Activated CD8-positive, alpha-beta memory T cell treated with anti-CD3 and anti-CD28 coated beads, Interleukin-2, amount 10 ng/mL, durations not matched to agents 7 days and 5 days (primary cell): ENCODE measurements at places on chromosomes 7 and 10.
A peak's percentile ranks its signal among the peaks of the same experiment; 100 is the strongest.

DNA sequence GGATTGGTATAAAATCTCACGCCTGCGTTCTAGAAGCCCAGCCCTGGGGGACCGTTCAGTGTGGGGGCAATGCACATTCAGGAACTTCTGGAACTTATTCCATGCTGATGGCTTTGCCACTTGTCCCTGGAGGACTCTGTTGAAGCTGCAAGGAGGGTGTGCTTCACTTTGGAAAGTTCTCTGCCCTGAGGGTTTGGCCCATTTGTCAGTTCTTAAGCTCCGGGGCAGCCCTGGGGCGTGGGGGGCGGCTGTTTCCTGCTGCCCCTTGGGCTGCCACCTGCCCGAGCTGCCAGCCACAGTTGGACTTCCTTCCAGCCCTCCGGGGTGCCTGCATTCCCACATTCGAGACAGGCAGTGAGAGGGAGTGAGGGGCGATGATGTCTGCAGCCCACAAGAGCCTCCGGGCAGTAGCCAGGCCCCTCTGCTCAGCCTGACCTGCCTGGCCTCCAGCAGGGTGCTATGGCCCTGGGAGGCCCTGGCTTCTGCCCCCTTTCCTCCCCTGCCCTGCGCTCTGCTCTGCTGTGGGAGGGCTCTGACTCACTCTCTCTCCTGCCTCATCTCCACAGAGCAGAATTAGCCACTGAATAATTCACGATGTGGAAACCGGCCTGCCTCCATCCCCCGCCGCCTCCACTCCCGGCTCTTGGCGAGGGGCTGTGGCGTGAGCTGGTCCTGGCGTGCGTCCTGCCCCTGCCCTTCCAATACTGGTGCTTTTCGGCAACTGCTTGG, 1.9 kb downstream of the TTYH3 start:
- DNase-seq: peak; percentile 51

DNA sequence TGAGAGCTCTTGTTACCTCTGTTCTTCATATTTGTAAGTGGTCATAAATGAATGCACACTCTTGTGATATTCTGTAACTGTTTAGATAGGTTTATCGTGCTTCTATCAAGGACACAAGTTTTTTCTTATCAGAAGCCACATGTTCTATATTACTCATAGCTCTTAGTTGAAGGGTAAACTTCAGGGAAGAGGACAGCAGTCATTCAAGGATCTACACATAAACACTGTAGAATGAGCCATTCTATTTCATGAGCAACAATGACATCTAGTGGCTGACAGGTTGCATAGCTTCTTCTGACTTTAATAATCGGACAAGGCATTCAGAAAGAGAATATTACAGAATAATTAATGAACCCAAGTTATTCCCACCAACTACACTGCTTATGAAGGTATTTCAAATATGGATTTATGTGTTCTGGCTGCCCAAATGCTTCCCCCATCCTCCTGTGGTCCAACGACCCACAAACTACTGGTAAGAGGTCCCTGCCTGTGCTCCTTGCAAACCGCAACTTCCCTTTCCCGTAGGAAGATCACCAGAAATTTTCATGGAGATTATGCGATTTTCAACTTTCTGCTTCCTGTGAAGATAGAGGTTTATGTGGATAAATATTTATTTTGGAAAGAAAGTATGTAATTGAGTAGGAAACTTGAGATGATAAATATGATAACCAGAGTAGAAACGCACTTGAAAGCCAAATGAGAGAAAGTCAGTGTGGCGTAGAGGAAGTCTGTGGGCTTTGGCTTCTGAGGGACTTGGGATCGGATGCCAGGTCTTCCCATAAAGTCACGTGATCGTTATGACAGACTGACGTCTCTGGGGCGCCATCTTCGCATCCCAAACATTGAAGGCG, 16.8 kb upstream of the ABCB5 start:
- no peak for DNase-seq

- no peak for DNase-seq
Observed at GRCh38 chr10:87658858-87659555, 671 bp upstream of the PAPSS2 start.

GRCh38 chr7:47724335-47724982, 142.5 kb upstream of the TNS3 start:
- no peak for DNase-seq

GRCh38 chr10:101986624-101986971, 69.4 kb downstream of the ARMH3 start:
- no peak for DNase-seq

GRCh38 chr10:32995751-32996150, 37.7 kb upstream of the ITGB1 start:
- DNase-seq: no peak

DNA sequence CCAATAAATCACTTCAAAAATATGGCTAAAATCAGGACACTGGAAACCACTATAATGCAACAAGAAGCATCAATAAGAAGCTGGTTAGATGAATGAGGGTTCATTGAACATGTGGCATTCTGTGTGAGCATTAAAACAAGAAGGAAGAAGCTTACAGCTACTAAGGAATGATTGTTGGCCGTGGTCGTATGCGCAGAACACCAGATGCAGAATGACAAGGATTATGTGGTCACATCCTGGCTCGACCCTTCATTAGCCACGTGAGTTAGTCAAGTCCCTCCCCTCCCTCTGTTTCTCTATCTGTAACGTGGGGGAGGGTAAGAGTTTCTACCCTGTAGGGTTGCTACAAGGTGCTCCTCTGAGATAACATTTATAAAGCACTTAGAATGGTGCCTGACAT, 174.3 kb downstream of the ADAM12 start:
- DNase-seq: no peak

DNA sequence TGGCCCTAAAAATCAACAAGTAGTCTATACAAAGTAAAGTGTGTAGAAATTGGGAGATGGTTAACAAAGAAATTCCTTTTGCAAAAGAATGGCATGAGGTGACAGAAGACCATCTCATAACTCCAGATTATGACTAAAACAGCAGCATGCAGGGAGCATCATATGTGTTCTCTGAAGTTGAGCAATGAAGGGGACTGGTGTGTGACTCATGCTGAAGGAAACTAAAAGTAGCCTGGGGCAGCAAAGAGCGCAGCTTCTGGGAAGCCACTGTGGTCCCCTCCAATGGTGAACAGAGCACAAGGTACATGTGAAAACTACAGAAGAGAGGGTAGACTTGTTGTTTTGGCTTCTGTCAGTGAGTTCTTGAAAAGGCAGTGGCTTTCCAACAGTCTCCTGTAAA, 133.4 kb downstream of the MACC1 start:
- DNase-seq: no peak

- no peak for DNase-seq
Observed at GRCh38 chr10:29730458-29730857, 95.7 kb upstream of the SVIL start.

- no peak for DNase-seq
Observed at GRCh38 chr10:116263870-116264655, 8.9 kb downstream of the GFRA1 start.

GRCh38 chr7:272631-273030, 17.3 kb upstream of the FOXL3 start:
- DNase-seq: no peak

- DNase-seq: no peak
Observed at GRCh38 chr7:151501676-151502075, 18.0 kb downstream of the RHEB start.

GRCh38 chr7:2444476-2444875, 31.7 kb downstream of the GRIFIN start:
- no peak for DNase-seq

GRCh38 chr10:69352569-69353264, 64.0 kb downstream of the TACR2 start:
- DNase-seq: no peak

DNA sequence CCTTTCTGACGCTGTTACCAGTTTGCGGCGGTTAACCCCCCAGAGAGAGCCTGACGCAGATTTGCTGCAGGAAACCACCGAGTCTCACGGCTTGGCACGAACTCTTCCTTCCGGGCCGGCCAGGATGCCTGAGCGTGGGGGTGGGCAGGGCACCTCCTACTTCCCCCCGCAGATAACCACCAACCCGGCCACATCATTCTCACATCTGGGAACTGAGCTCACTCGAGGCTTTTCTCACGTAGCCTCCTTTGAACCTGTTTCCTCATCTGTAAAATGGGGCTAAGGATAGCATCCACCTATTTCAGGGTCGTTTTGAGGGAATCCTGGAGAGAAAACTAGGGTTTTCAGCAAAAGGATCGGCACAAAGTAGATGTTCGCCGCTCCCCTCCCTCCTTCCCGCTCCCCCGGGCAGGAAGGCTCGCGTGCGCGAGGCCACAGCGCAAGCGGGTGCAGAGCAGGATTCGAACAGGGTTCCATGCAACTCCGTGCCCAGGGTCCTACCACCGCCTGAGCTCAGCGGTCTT, 23.6 kb downstream of the DDIT4 start:
- peak; percentile 99 for DNase-seq

GRCh38 chr7:82705517-82706260, 262.1 kb upstream of the CACNA2D1 start:
- no peak for DNase-seq

GRCh38 chr10:15860692-15861201, 440 bp upstream of the MINDY3 start:
- DNase-seq: no peak

GRCh38 chr10:44261296-44261695, 123.6 kb downstream of the CXCL12 start:
- DNase-seq: no peak

GRCh38 chr7:35760143-35760745, 40.6 kb upstream of the SEPTIN7 start:
- DNase-seq: no peak

GRCh38 chr10:31030800-31031199, 865 bp downstream of the ZNF438 start:
- DNase-seq: no peak

DNA sequence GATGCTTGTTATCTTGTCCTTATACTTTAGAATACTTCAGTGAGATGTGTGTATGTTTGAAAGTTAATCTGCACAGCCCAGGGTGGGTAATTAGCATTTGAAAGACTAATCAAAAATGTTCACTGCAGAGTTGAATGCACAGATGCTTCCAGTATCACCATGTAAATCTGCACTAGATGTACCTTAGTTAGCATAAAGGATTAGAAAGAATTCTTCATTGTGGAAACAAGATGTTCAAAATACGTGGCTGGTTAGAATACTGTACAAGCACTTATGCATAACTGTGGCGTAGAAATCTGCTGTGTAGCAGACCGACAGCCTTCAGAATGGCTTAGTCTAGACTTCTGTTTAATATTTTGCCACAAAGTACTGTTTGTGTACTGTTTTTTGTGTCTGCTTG, 2.2 kb upstream of the TMEM168 start:
- no peak for DNase-seq

GRCh38 chr7:155412416-155413253, 45.3 kb upstream of the EN2 start:
- peak; percentile 61 for DNase-seq
